ENCODE measurements at places on chromosomes 12 and 14.

DNA sequence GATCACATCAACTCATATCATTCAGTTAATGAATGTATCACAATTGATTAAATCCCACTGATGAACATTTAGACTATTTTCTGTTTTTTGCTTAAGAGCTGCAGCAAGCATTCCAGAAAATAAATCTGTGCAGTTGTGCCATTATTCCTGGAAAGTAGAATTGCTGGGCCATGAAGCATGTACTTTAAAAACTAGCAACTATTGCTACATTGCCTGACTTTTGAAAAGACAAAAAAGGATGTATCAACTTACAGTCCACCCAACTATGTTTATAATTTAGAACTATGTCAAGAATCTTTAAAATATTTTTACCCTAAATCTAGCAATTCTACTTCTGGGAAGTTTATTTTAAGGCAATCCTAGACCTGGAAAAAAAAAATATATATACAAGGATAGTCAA is 33.4 kb upstream of the ERGIC2 start:
- no peak for DNase-seq

DNA sequence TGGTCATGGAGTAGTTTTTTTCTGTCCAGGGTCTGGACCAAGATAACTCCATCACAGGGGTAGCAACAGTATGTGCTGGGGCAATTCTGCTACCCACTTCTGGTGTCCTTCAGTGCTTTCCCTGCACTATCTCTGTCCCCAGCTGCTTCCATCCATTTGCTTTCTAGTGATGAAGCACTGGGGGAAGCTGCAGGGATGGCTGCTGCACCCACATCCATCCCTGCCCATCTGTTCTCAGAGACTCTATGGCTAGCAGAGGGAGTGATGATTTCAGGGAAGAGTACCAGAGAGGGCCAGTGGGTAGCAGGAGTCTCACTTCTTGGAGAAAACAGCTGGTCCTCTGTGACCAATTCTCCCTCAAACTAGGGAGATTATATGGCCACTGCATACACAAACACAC is 44.1 kb downstream of the ETV6 start:
- DNase-seq = no peak

GRCh38 chr14:35471803-35472202 is 62.2 kb upstream of the INSM2 start:
- DNase-seq = no peak

GRCh38 chr12:90909069-90909770 is 45.8 kb downstream of the CCER1 start:
- DNase-seq = no peak

DNA sequence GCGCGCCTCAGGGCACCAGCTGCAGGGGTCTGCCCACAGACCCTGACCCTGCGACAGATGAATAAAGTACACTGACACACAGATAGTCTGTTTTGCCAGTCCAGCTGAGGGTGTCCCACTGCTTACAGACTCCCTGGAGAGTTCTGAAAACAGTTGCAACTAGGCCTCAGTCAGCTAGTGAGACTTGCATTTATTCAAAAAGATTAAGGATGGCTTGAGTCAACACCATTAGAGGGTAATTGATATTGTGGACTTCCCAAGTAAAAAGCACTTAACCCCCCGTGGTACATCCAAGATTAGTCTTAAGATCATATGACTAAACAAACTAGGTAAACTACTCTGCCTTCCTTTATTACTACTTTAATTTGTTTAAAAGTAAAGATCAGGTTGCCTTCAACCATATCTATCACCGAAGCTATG is 11.1 kb upstream of the PSEN1 start:
- no peak for DNase-seq

DNA sequence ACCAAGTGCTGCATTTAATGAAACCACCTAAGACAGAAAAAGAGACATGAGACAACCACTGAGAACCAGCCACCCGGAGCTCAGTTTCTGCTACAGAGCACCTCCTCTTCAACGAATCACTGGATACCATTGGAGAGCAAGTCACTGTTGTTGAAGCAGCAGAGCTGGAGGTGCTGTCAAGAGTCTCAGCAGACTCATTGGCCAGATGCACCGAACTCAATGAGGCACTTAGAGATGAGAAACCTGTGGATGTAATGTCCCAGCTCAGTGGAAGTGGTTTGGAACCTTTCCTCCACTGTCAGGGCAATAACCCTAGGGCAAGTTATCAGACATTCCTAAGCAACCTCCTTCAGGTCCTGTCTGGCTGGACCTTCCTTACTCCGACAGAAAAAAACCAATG is 13.1 kb downstream of the NPC2 start:
- DNase-seq = no peak

- DNase-seq = no peak
Observed at GRCh38 chr12:92977326-92977725, 48.2 kb upstream of the EEA1 start.

DNA sequence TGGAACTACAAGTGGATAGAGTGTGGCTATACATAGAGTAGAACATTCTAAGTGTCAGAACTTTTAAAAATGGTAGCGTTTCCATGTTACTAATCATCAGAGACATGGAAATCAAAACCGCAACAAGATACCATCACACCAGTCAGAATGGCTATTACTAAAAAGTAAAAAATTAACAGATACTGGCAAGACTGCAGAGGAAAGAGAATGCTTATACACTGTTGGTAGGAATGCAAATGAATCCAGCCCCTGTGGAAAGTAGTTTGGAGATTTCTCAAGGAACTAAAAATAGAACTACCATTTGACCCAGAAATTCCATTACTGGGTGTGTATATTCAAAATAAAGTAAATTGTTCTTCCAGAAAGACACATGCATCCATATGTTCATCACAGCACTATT is 518.6 kb downstream of the NELL2 start:
- no peak for DNase-seq

- DNase-seq = no peak
Observed at GRCh38 chr12:102652645-102653313, 172.4 kb upstream of the IGF1 start.

DNA sequence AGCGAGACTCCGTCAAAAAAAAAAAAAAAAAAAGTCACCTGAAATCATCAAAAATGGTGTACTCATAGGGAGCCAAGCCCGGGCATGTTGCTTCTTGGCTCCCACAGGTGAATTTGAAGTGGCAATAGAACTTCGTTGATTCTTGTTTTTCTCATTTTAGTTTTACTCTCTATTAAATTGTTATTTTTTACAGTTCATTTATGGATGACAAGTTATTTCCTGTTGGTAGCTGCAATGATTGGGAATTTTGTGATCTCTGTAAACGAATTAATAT is 1.3 kb downstream of the TM7SF3 start:
- DNase-seq = no peak

GRCh38 chr14:70934084-70934483 is 26.8 kb downstream of the PCNX1 start:
- no peak for DNase-seq

DNA sequence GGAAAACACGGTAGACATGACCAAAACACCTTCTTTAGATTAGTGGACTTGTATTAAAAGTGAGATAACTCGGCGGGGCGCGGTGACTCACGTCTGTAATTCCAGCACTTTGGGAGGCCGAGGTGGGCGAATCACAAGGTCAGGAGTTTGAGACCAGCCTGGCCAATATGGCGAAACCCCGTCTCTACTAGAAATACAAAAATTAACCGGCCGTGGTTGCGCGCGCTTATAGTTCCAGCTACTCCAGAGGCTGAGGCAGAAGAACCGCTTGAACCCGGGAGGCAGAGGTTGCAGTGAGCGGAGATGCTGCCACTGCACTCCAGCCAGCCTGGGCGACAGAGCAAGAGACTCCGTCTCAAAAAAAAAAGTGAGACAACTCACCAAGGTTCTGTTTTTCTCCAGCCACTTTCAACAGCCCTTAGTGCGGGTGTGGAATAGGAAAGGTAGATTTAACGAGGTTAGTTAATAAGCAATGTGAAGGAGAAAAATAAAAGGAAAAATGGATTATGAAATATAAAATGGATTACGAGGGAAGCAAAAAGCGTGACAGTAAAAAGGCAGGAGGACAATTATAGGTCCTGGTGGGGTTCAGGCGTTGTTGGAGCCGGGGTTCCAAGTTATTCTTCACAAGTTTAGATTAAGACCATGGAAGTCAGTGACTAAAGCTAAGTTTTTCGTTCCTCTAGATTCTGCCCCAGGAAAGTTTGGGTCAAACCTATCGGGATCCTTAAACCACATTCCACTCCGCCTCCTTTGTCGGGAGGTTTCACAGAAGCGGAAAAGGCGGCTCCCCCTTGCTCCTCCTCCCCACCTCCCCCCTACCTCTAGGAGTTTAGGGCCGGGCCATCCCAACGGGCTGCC is 534 bp downstream of the PPP2R3C start:
- DNase-seq = no peak

DNA sequence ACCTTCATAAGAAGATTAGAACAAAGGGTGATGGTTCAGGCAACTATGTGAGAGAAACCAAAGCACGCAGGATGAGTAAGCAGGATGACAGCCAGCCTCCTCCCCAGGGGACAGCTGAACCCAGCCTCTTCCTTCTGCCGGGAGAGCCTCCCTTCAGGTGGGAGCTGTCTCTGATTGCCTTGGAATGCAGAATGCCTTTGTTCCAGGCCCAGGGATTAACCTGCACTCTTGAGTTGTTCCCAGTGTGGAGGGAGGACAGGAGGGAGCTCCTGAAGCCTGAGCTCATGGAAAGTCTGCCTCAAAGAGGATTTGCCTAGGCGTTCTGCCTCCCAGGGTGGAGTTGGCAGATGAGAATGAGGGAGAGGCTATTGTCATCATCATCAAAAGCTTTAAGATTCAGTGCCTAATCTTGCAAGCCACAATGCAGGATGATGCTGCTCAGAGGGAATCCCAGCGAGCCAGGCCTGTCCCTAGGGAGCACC is 3.6 kb upstream of the KRT6A start:
- DNase-seq = no peak

- no peak for DNase-seq
Observed at GRCh38 chr14:94573475-94574277, 7.5 kb upstream of the SERPINA5 start.

GRCh38 chr12:99281277-99281676 is 366.3 kb upstream of the GARIN6 start:
- no peak for DNase-seq
